ENCODE measurements at places on chromosomes 7 and 10. TPM values are rescaled to one million over a fixed set of nuclear protein-coding genes. Genes with fewer than 3 reads are reported as not detected.

Gene ZNF679
- not detected for polyA plus RNA-seq

Gene ATRNL1
- 27.8 TPM for polyA plus RNA-seq

Gene GIMAP5
- 5.6 TPM for polyA plus RNA-seq

Gene CALHM1
- 0.05 TPM for polyA plus RNA-seq

Gene RPP38
- polyA plus RNA-seq = 33.2 TPM

Gene KIAA1549
- polyA plus RNA-seq = 15.5 TPM

Gene PRSS37
- 0.73 TPM for polyA plus RNA-seq

Gene ZMIZ1
- polyA plus RNA-seq = 70.2 TPM

Gene CUBN
- polyA plus RNA-seq = 276 TPM
